Activated CD8-positive, alpha-beta memory T cell treated with anti-CD3 and anti-CD28 coated beads for 1 hour (primary cell): ENCODE measurements at places on chromosomes 7 and 10.

DNA sequence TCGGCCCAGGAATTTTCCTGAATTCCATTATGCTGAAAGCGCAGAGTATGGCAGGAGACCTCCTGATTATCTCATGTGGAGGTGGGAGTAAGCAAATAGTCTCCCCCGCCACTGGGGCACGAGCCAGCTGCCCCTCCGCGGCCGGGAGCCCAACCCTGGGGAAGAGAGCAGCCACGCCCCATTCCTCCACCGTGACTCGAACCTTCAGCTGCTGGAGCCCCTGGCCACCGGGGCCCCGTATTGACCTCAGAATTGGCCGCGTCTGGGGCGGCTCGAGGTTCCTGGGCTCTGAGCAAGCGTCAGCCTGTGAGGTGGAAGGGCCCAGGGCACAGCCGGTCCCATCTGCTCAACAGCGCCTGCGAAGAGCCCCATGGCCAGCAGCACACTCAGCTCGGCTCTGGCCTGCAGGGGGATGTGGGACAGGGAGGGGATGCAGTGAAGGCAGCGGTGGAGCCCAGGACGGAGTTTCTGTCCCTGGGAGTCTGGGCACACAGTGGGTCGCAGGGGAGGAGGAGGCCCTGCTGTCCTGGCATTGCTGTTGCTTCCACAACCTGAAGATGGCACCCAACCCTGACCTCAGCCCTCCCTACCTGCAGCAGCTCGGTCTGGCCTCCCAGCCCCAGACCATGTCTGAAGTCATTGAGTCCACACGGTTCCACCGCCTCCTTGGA is 97.8 kb downstream of the CHST15 start:
- DNase-seq: no peak

DNA sequence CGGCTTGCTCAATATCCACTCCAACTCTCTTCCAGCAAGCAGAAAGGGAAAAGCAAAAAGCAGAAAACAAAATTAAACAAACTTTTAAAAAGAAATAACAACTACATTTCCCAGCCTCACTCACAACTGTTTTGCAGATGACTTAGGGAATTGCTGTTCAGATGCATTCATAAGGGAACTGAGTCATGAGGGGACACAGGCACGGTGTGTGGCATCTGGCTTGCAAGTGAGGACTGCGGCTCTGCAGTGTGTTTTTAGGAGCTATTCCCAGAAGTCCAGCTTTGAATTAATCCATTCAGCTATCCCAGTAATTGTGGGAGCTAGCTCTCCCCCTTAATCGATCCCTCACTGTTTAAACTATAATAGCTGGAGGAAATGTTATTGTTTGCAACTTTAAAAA is 30.3 kb downstream of the PTN start:
- no peak for DNase-seq

DNA sequence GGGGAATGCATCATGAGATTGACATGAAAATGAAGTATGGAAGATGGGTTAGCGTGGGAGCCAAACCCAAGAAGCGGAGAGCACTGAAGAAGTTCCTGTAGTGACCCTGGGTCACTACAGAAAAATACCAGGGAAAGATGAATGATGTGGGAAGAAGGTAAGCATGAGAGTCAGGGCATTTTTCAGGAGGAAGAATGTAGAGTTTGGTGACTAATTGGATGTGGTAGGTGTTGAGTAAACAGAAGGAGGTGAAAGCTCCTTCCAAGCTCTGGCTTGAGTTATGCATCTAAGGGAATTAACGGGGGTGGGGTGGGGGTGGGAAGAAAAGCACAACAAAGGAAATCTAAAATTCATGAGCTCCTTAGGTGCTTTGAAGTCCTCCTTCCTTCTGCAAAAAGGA is 238.1 kb upstream of the AOAH start:
- DNase-seq: no peak

GRCh38 chr7:66198469-66198868 is 6.7 kb upstream of the TPST1 start:
- no peak for DNase-seq

- no peak for DNase-seq
These were observed 4.5 kb downstream of the GLCCI1 start for GRCh38 chr7:7972922-7973594.

DNA sequence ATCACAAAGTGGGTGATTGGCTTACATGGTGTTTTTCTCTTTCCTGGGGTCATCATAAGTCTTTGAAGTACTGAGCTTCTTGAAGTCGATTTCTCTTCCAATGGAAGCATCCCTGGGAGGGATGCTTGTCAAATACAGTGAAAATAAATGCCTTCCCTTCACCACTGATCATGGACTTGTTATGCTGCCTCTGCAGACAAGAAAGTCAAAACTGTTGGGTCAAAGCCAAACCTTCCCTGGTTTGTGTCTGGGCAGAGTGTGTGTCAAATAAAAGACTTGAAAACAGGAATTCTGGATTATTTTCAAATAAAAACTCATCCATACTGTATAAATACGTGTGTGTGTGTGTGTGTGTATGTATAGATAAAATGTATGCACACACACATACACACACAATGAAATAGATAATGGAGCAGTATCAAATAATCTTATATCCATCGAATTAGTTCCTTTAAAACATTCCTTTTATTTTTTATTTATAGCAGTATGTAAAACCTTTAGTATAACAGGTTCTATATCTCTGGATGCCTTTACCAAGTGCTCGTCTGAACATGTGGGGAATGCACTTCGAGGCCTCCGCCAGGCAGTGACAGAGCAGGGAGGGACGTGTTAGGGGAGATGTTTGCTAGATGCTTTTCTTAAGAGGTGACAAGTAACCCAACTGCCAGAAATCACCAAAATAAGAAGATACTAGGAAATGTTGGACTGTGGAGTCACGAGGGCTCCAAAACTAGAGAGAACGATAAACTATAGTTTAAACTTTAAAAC is 27.2 kb upstream of the WNT16 start:
- no peak for DNase-seq

- DNase-seq: no peak
These were observed 2.5 kb downstream of the ADRA2A start for GRCh38 chr10:111079241-111079760.

DNA sequence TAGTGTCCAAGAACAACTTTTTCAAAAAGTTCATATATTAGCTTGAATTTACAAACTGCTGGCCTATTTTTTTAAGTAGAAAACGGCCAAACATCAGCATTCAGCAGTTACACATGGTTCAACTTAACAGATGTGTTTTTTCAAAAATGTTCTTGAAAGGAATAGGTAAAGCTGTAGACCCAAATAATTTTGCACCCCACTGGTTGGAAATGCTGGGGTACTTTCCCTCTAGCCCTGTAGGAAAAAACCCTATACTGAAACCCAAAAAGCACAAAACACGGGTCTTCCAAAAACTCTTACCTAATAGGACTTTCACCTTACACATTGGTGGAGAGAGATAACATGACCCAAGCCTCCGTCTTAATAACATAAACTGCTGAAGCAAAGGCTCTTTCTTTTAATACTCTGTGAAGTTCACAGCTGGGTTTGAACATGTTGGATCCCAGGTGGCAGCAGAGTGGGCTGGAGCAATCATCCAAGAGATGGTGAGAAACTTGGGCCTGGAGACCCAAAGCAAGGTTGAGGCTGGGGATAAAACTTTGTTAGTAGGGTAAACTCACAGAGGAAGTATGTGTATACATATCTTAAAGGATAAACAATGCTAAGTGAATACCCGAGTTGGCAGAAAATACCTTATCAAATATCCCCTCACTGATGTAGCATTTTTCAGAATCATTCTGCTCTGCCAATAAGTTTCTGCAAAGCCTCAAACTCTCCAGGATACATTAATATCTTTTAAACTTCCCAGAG is 629 bp upstream of the DNAJC9 start:
- DNase-seq: no peak

GRCh38 chr10:127322286-127322685 is 125.9 kb upstream of the INSYN2A start:
- no peak for DNase-seq

DNA sequence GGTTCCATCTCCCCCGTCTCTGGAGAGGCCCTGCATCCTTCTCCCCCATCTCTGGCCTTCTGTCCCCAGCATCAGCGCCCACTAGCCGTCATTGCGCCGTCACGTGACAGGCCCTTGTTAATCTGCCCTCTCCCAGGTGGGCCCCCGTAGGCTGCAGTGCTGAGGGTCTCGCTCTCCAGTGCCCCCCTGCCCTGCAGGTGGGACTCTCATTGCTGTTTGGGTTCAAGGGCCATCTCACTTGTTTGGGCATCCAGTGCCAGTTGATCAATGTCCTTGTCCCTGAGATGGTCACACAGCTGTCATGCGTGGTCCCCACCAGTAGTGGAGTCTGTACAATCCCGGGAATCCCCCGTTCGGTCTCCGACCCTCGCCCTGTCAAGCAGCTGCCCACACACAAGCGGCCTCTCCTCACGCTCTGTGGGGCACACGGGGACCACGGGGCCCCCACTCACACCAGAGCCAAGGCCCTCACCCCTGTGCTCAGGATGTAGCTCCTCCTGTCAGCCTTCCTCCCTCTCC is 114.0 kb downstream of the INPP5A start:
- no peak for DNase-seq

GRCh38 chr10:104123397-104123796 is 1.4 kb downstream of the SFR1 start:
- DNase-seq: no peak

DNA sequence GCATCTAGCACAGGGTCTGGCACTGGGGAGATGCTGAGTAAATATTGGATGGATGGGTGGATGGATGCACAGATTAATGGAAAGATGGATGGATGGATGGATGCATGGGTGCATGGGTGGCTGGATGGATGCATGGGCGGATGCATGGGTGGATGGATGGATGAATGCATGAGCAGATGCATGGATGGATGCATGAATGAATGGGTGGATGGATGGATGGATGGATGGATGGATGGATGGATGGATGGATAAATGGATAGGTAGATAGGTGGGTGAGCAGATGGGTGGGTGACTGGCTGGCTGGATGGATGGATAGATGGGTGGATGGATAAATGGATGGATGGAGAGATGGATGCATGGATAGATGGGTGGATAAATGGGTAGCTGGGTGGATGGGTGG is 5.7 kb downstream of the PAX4 start:
- DNase-seq: no peak

- DNase-seq: no peak
These were observed 2.7 kb upstream of the INPP5F start for GRCh38 chr10:119723161-119723560.

GRCh38 chr10:88026031-88026430 is 162.6 kb downstream of the PTEN start:
- no peak for DNase-seq

- no peak for DNase-seq
These were observed 28.5 kb downstream of the BLNK start for GRCh38 chr10:96242822-96243221.

DNA sequence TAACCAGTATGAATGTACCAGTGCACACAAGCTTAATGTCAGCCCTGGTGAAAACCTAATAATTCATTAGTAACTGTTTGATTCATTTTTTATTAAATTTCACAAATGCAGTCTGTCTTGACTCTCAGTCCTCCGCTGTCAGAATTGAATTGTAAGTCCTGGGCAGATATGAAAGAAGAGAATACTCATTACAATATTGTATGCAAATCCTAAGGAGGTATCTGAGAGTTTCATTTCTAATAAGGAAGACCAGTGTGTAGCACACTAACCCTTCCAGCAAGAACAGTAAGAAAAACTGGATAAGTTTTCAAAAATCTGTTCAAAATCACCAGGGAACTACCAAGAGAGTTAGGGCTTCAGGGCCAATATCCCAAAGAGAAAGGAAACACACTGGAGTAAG is 652.1 kb downstream of the SUGCT start:
- no peak for DNase-seq

DNA sequence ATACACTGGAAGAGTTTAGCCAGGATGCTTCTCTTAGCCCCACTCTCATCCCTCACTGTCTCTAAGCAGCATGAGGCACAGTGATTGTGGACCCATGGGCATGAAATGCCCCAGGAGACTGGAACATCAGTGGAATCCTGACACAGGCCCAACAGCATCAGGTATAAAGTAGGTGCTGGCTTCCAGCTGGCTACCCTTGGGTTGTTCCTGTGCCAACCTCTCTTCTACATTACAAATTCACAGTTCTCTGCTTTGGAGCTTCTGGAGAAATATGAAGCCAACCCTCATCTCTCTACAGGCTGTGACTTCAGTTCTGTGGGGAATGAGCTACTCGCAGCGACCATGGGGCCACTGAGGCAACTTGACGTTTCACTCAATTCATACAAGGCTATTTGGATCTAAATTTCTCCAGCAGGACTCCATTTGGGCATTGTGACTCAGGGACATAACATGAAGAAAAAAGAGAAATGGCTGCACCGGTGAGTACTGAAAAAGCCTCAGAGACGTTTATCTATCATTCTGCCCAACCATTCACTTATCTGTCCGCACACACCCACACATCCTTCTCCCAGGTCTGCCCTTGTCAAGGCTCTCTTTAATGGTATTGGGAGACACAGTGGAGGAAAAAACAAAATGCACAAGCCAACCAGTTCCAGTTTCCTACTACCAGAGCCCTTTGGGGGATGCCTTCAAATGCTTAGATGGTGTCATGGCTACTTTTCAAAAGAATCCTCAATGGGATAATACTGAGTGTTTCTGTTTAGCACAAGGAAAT is 35.4 kb upstream of the TM9SF3 start:
- DNase-seq: no peak

GRCh38 chr10:74799721-74800221 is 26.6 kb upstream of the KAT6B start:
- DNase-seq: no peak

GRCh38 chr10:87705339-87705738 is 45.7 kb downstream of the PAPSS2 start:
- DNase-seq: no peak

DNA sequence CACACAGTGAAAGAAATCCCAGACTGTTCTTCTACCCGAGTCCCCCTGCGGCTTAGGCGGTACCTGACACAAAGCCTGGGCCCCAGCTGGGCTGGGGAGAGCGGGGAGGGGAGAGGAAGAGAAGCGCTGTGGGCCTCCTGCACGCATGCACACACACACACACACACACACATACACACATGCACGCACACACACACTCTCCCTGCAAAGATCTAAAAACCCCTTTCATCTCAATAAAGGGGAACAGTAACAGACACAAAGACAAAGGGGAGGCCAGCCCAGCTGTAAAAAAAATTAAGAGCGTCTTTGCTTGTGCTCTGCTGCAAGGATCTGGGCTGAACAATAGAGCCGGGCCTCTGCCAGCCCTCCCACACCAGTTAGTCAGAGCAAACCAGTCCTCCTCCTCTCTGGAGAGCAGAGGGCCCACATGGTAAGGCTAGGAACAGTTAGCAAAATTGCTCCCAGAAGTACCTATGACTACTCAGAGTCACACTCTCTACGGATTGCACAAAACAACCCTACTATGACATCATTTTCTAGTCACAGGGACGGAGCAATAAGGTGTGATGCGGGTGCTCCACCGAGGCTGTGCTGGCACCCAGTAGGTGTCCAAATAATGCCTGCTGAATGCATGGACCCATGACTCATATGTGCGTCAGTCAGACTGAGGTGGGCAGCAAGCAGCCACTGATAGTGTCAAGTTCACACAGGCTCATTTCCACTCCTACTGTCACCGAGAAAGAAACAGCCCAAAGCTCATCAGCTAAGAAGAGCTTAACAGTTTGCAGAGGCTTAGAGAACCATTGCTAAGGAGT is 9.2 kb downstream of the ITPRIP start:
- peak; percentile 27 for DNase-seq

GRCh38 chr10:33666686-33667480 is 332.4 kb upstream of the NRP1 start:
- DNase-seq: no peak

- no peak for DNase-seq
These were observed 13.9 kb upstream of the TBRG4 start for GRCh38 chr7:45125193-45125904.

GRCh38 chr10:113284635-113285034 is 268.2 kb upstream of the HABP2 start:
- no peak for DNase-seq
